ENCODE measurements at places on chromosomes 1 and 21.

GRCh38 chr1:170518185-170518834, 13.7 kb upstream of the GORAB start:
- DNase-seq, result no peak

GRCh38 chr1:62450301-62450700, 13.5 kb downstream of the USP1 start:
- no peak for DNase-seq

DNA sequence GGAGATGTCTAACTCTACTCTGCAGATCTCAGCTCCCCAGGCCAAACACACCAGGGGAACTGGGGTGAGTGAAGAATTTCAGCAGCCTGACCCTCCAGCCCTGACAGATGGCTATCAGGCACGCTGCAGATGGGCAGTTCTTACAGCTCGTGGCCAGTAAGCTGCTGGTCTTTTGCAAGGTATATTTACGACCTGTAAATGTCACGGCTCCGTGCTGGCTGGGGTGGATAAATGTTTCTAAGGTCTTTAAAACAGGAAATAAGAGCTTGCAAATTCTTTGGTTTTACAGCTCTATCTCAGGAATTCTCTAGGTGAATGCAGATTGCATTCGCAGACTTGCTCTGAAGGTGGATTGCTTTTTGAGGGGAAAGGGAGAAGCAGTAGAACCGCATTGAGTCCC, 10.1 kb downstream of the DOP1B start:
- DNase-seq, result no peak

GRCh38 chr1:41274752-41275545, 32.8 kb upstream of the SCMH1 start:
- DNase-seq, result no peak

GRCh38 chr1:77759071-77760028, at the start of gene USP33:
TSS of gene USP33 (minus strand) at chr1:77759852. CDS start at chr1:77741697, 18,155 bp downstream.
- DNase-seq, result peak; percentile 93

DNA sequence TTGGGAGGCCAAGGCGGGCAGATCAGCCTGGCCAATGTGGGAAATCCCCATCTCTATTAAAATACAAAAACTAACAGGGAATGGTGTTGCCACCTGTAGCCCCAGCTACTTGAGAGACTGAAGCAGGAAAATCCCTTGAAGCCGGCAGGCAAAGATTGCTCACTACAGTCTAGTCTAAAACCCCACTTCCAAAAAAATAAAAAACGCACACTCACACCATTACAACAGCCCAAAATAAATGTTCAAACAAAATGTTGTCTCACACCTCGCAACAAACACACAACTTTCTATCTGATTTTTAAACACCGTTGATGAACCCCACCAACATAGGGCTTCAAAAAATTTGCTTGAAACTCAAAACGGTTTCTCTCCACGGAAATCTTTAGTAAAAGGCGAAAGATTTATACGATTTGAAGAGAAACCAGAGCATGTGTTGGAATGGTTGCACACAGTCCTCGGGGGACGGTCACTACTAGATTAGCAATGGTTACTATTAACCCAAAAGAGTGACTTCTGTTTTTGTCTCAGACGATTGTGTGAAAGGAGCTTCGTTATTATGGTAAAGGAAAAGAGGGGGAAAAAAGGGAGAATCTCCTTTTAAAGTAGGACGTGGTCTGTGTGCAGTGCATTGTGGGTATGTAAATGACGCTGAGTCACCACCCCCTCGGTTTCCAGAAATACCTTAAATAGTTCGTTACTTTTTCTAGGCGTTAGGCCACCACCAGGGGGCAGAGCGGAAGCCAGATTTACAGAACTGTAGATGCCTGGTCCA, at the start of gene RNU5D-1:
TSS of gene RNU5D-1 (minus strand) at position 430 of the 772 bp plus-strand sequence.
- DNase-seq, result peak; percentile 98

- no peak for DNase-seq
These were observed 114.6 kb upstream of the DUSP10 start for GRCh38 chr1:221856228-221857093.

All from A673 (cell line).